Esophagus muscularis mucosa (tissue), 4 donors: ENCODE measurements at places on chromosomes 4 and X. TPM values are rescaled to one million over a fixed set of nuclear protein-coding genes. Genes with fewer than 3 reads are reported as not detected.

Gene RAI2
- 35.3 TPM for total RNA-seq

Gene XG
- 0.39 TPM for total RNA-seq

Gene TCEAL7
- total RNA-seq: 10.8 TPM

Gene TMEM35A
- 20.3 TPM for total RNA-seq

Gene TMPRSS11A
- total RNA-seq: not detected

Gene CD40LG
- total RNA-seq: 0.32 TPM

Gene CSAG3
- not detected for total RNA-seq

Gene MAMLD1
- total RNA-seq: 4.2 TPM

Gene DMRTC1
- total RNA-seq: not detected

Gene CCNA2
- 0.83 TPM for total RNA-seq

Gene ALPK1
- total RNA-seq: 12.6 TPM

Gene LRP2BP
- total RNA-seq: 0.46 TPM

Gene SSX4B
- not detected for total RNA-seq

Gene NLRP2B
- total RNA-seq: not detected

Gene F8A2
- not detected for total RNA-seq

Gene H2BW2
- total RNA-seq: not detected

Gene AKAP14
- total RNA-seq: not detected

Gene P2RY10
- 5.0 TPM for total RNA-seq

Gene EIF4E
- 84.3 TPM for total RNA-seq

Gene TBX22
- not detected for total RNA-seq

Gene FGF5
- total RNA-seq: 2.7 TPM

Gene TMEM47
- total RNA-seq: 213 TPM

Gene TAF1
- 44.9 TPM for total RNA-seq

Gene PRSS12
- total RNA-seq: 0.46 TPM

Gene TMEM33
- 24.4 TPM for total RNA-seq

Gene SOWAHB
- total RNA-seq: not detected

Gene PRRG3
- total RNA-seq: 1.3 TPM

Gene MAGEC2
- total RNA-seq: not detected

Gene UGT2B10
- total RNA-seq: not detected

Gene CORIN
- total RNA-seq: 3.3 TPM

Gene FHIP1A
- 6.2 TPM for total RNA-seq

Gene KLHL4
- total RNA-seq: 3.0 TPM

Gene SULT1E1
- total RNA-seq: not detected
